ENCODE measurements at places on chromosomes 4 and X. TPM values are rescaled to one million over a fixed set of nuclear protein-coding genes. Genes with fewer than 3 reads are reported as not detected.

RBM46 gene
- total RNA-seq, result not detected

DNA sequence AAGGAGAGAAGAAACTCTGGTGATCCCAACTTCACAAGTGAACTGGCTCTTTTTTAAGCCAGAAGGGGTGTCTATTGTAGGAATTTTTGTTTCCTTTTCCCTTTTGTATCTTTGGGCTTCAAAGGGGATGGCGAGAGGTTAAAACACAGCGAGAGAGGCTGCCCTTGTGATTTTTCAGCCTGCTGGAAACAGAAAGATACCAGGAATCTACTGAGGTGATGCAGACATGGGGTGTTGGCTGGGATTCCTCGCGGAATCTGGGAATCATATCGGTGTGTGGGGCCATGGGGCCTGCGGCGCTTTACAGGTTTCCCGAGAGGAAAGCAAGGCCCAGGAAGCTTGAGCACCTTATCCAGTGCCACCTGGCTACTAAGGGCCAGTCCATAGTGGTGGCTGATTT is 99.4 kb upstream of the STX18 start:
- no peak overlapping the region for H3K4me3 ChIP-seq
- no peak for DNase-seq
- H3K27me3 ChIP-seq, result no peaks in the 10 kb centered on the region
- H3K27ac ChIP-seq, result no peak overlapping the region
- peaks cover 19% of the 10 kb centered on the region for H3K4me1 ChIP-seq

- H3K36me3 ChIP-seq, result no peaks in the 10 kb centered on the region
- no peak for DNase-seq
- H3K27ac ChIP-seq, result no peak overlapping the region
These were observed 1318.5 kb upstream of the ADGRL3 start for GRCh38 chr4:59881632-59882031.

BEX5 gene
- total RNA-seq, result 2.4 TPM

- H3K4me1 ChIP-seq, result no peaks in the 10 kb centered on the region
- no peak for DNase-seq
- no peak overlapping the region for H3K27ac ChIP-seq
- H3K4me3 ChIP-seq, result no peak overlapping the region
- no peaks in the 10 kb centered on the region for H3K27me3 ChIP-seq
These were observed 942.7 kb upstream of the NDST4 start for GRCh38 chr4:116055857-116056827.

DNA sequence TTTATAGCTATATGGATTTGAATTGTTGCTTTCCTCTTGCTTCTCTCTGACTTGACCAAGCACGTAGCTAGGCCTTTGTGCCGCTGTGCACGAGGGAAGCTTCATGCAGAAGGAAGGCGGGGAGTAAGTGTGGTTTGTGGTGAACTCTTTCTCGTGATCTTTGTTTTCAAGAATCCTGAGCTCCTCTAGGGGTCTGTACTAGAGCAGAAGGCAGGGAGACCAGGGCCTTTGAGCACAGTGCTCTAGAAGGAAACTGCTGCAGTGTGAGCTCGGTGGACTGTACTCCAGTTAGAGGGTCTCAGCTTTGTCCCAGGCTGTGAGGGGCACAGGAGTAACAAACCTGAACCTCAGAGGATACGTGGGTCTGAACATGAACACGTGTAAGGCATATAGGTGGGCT is 49.0 kb downstream of the AGA start:
- peaks cover 8% of the 10 kb centered on the region for H3K27me3 ChIP-seq
- peaks cover 6% of the 10 kb centered on the region for H3K36me3 ChIP-seq
- H3K27ac ChIP-seq, result peak overlapping the region; percentile 56
- no peak overlapping the region for H3K4me3 ChIP-seq
- DNase-seq, result peak; percentile 81

GRCh38 chr4:118774989-118775388 is 60.9 kb downstream of the SEC24D start:
- DNase-seq, result no peak
- H3K36me3 ChIP-seq, result peaks cover 1% of the 10 kb centered on the region
- no peaks in the 10 kb centered on the region for H3K27me3 ChIP-seq
- H3K27ac ChIP-seq, result no peak overlapping the region

- peaks cover 9% of the 10 kb centered on the region for H3K27me3 ChIP-seq
- no peak overlapping the region for H3K27ac ChIP-seq
- no peak overlapping the region for H3K4me3 ChIP-seq
These were observed 40.0 kb upstream of the ANK2 start for GRCh38 chr4:113009461-113009860.

- no peak overlapping the region for H3K4me3 ChIP-seq
- no peaks in the 10 kb centered on the region for H3K36me3 ChIP-seq
- no peaks in the 10 kb centered on the region for H3K4me1 ChIP-seq
- no peak overlapping the region for H3K27ac ChIP-seq
These were observed 167.5 kb downstream of the CDS1 start for GRCh38 chr4:84750260-84750959.

DNA sequence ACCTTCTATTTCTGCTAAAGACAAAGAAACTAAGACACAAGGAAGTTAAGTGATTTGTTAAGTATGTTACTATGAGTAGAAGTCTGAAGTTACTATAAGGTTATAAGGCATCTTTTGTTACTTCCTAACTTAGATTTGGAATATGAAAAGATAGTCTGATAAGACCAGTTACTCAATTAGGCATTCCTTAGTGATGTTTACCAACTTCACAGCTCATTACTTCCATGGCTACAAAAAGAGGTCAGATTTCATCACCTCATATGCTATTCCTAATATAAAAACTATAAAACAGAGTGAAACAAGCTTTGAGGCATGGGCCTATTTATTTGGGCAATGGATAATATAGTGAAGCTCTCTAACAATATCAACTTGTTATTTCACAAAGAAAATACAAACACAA is 143.1 kb downstream of the TBCK start:
- H3K36me3 ChIP-seq, result peaks cover 7% of the 10 kb centered on the region
- H3K27me3 ChIP-seq, result no peaks in the 10 kb centered on the region
- peaks cover 3% of the 10 kb centered on the region for H3K4me1 ChIP-seq
- H3K27ac ChIP-seq, result no peak overlapping the region
- DNase-seq, result no peak

DNA sequence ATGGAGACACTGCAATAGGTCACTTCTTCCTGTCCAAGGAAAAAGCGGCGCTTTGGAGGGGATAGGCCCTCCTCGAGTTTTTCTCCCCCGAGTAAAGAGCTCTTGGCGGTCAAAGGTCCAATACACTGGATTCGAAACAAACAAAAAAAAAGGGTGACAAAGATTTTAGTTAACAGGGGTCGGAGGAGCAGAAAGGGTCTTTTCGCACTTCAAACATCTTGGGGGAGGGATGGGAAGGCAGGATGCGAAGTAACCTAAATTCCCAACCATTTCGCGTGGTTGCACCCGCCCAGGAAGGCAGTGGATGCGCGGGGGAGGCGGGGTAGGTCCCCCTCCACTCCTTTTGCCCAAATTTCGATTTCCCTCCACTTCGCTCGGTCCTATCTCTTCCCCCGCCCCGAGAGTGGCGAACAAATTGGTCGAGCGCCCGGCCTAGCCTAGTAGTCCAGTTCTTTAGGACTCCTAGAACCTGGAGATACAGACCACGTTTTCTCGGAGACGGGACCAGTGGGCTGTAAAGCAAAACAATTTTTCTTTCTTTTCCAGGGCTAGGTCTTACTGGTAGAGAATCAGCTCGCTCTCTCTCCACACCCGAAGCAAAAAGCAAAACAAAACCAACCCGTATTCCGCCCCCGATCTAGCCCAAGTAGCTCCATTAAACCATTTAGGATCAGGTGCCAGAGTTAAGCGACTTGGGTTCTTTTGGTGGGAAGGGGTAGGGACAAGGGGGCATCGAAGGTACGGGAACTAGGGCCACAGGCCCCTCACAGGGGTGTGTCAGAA is 2.0 kb upstream of the STAG2 start:
- peaks cover 10% of the 10 kb centered on the region for H3K4me1 ChIP-seq
- peak overlapping the region; percentile 98 for H3K27ac ChIP-seq
- H3K27me3 ChIP-seq, result no peaks in the 10 kb centered on the region
- DNase-seq, result no peak

DNA sequence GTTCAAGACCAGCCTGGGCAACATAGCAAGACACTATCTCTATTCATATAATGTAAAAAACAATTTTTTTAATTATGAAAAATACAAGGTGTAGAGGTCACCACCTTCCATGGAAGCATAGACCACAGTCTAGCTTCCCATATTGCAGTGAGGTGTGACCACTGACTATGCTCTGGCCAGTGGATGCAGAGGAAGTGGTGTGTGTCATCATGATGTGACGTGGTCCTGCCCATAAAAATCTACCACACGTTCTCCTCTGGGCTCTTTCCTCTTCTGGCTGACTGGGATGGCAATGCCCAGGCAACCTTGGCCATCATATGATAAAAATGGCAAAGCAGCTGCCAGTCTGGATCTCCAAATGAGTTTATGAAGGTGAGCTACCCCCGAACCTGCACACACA is 65.7 kb downstream of the RBM47 start:
- no peak for DNase-seq
- no peak overlapping the region for H3K27ac ChIP-seq
- H3K4me3 ChIP-seq, result no peak overlapping the region
- peaks cover 2% of the 10 kb centered on the region for H3K36me3 ChIP-seq
- H3K4me1 ChIP-seq, result peaks cover 27% of the 10 kb centered on the region

- no peak overlapping the region for H3K27ac ChIP-seq
- H3K36me3 ChIP-seq, result no peaks in the 10 kb centered on the region
- no peak overlapping the region for H3K4me3 ChIP-seq
- H3K27me3 ChIP-seq, result no peaks in the 10 kb centered on the region
- no peak for DNase-seq
These were observed 403.7 kb downstream of the IL15 start for GRCh38 chr4:142040043-142040442.

P2RY10 gene
- total RNA-seq, result 69.3 TPM

SLC25A43 gene
- 8.9 TPM for total RNA-seq

DNA sequence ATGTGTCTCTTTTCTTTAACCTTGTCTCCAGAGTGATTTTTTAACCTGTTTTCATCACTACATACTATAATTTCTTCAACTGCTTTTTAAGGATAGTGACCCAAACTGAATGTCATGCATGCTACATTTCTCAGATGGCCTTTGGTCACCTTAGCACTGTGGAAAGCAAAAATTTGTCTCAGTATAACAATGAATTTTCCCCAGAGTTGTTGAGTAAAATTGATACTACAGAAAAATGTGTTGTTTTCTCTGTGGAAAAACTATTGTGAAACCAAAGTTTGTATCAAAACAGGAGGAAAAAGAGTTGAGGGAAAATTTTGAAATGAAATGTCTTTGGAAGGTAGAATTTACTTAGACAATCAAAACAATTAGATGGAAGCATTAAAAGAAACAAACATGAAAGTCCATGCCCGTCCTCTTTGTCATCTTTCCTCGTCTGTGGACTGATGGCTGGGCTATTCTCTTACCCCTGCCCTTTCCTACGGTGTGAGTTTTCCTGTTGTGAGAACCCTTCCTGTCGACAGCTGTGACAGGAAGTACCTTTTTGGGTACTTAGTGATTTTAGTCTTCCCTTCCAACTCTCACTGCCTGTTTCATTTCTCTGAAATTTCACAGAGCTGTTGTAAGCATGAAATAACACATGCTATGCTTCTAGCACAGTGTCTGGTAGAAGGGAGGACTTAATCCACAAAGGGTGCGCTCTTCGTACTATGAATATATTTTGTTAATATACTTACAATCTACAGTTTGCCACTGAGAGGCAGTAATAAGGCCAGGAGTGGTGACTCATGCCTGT is 50.8 kb downstream of the LRP2BP start:
- no peaks in the 10 kb centered on the region for H3K27me3 ChIP-seq
- H3K4me1 ChIP-seq, result peaks cover 40% of the 10 kb centered on the region
- no peak for DNase-seq
- peak overlapping the region; percentile 75 for H3K27ac ChIP-seq
- peaks cover 27% of the 10 kb centered on the region for H3K36me3 ChIP-seq

DNA sequence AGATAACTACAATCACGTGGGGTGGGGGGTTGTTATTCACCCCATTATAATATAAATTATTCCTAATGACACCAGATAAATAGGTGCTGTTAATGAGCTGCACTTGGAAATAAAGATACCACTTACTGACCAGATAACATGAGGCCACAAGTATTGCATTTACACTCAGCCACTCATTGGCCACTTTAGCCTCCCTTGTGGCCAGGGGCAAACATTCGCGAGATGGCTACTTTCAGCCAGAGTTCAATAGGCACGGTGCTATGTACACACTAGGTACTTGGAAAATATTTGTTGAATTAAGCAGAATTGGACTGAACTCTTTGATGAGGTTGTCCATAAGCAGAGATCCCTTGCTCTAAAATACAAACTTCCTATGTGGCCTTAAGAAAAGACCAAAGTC is 713.7 kb upstream of the TENM3 start:
- no peaks in the 10 kb centered on the region for H3K36me3 ChIP-seq
- no peak for DNase-seq
- no peaks in the 10 kb centered on the region for H3K27me3 ChIP-seq
- H3K4me3 ChIP-seq, result no peak overlapping the region
- no peaks in the 10 kb centered on the region for H3K4me1 ChIP-seq

DNA sequence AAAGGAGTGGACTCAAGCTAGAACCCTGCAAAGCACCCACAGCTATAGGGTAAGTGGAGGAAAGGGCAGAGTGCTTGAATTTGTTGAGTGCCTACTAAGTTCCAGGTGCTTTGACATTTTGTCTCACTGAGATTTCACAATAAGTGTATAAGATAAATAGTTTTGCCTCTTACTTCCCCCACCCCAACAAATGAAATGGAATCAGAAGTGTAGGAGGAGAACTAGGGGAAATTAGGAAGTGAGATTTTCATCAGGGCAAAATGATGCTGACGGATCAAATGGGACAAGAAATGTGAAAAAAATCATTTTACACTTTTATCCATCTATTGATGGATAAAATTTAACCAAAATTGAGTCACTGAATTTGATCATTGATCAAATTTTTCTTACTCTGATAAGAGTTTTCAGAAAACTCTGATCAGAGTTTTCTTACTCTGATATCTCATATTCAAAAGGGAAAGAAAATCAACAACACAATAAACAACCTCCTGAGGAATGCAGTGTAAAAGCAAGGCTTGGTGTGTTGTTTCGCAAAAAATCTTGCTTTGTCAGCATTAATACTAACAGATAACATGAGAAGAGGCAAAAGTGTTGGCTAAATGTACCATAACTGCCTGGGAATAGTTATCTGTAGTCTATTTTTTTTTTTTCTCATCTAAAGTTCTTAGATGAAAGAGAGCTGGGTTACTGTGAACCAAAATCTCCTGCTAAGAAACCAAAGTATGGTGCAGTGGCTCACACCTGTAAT is 24.9 kb downstream of the PLAC8 start:
- no peaks in the 10 kb centered on the region for H3K27me3 ChIP-seq
- peaks cover 38% of the 10 kb centered on the region for H3K36me3 ChIP-seq
- DNase-seq, result no peak
- no peak overlapping the region for H3K4me3 ChIP-seq
- no peak overlapping the region for H3K27ac ChIP-seq
